CD14-positive monocyte (primary cell): ENCODE measurements at places on chromosomes 3 and 15.

GRCh38 chr15:82312586-82313349, 36.5 kb downstream of the GOLGA6L10 start:
- no peak for DNase-seq

DNA sequence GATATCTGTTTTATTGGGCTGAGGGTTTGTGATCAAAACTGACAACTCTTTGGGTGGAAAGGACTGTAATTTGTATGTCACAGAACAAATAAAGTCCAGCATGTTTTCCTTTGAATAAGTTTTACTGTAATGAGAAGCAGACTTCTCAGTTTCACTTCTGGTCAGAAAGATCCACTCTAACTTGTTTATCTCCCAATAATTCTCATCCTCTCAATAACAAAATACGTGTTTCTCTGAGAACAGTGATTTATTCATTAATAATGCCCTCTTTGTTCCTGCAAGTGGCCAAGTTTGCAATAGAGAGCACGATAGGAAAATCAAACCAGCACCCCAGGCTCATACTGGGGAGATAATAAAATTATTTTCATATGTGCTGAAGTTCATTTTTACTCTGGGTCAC, 190.6 kb downstream of the CNTN3 start:
- no peak for DNase-seq

DNA sequence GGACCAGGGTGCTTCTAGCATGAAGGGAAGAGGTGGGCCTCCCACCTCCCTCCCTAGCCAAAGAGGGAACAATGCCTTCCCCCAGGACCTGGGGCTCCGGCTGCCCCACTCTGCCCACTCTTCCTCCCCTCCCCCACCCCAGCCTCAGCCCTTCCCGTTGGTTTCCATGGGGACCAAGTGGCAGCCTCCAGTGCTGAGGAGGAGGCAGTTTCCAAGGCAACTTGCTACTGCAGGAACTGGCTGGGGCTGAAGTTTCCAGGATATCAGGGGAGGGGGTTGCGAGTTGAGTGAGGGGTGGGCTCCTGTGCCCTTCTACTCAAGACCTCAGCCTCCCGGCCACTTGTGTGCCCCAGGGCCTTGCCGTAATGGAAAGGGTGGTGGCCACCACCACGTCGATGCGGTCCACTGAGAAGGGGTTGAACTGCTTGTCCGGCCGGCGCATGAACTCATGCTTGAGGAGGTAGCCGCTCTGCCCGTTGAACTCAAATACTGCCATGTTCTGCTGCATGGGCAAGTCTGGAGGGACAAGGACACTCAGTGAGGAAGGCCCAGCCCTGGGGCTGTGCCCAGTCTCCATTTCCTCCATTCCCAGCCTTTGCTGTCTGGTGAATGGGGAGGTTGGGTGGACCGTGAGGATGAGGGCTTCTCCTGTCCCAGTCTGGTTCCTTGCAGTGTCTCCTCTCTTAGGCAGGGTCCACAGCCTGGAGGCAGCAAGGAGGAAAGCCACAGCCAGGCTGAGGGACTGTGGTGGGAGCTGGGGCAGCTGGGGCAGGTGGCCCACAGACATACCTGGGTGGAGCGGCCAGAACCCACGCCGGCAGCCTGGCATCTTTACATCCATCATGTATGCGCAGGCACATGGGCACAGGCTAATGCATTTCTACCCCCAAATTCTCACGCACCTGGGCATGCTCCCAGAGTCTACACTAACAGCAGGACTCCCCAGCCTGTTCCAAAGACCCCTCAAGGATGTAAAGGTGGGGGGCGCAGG, 11.3 kb upstream of the ANKRD63 start:
- DNase-seq, result no peak

DNA sequence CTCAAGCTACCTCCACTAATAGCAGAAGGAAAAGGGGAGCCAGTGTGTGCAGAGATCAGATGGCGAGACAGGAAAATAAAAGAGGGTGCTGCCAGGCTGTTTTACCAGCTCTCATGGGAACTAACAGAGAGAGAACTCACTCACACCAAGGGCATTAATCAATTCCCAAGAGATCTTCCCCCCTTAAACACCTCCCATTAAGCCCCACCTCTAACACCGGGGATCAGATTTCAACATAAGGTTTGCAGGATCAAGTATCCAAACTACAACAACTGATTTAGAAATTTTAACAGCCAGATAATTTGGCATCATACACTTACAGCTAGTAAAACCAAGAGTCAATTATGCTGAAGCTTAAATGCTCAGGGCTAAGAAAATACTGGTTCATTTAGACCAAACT, 18.9 kb downstream of the CD200 start:
- no peak for DNase-seq

- DNase-seq, result no peak
These were observed 6.7 kb downstream of the RNU6-1 start for GRCh38 chr15:67832897-67833709.

- no peak for DNase-seq
These were observed 60.7 kb downstream of the BDH1 start for GRCh38 chr3:197495059-197495455.

DNA sequence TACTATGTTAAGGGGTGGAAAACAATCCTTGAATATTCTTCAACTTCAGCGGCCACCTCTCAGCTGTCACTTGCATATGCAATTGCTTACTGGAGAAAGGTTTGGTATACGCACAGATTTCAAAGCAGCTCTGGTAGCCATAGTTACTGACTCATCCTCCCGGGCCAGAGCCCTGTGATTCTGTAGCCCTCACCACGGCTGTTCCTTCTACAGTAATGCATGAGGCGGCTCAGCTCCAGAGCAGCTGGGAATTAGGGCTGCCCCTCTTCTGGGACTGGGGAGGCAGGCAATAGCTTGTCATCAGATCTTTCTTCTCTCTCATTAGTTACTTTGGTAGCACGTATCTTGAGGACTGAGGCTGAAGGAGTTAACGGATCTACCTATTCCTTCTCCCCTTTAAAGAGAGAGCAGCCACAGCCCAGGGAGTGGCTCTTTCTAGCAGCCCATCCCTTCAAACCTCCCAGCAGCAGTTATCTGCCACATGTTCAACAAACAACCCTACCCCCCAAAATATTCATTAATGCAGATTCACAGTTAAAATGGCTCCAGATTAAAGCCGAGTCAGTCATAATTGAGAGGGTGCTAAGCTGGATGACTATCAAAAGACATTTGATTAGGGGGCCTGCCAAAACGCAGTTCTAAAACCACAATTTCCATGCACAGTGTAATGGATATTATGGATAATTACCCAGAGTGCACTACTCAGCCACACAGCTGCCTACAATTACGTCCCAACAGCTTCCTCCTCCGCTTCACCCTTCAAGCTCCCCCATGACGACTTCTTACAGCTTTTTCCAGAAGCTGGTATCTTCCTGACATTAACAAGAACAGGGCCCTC, 54.7 kb downstream of the ETV5 start:
- no peak for DNase-seq

DNA sequence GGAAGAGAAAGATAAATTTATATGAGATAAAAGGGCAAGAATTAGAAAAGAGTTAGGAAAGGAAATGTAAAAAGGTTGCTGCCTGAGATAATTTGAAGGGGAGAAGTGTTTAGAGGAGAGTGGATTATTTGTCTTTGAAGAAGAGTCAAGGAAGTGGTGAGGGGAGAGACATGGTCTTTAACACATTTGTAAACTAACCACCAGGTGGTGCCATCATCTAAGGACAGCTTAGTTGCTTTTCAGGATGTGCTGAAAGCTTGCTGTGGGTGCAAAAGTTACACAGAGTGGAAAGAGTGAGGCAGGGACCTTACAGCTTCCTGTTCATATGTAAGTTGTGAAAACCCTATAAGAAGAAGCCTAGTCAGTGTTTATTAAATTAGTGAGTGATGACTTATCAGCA, 114.1 kb upstream of the DNAJC19 start:
- no peak for DNase-seq

DNA sequence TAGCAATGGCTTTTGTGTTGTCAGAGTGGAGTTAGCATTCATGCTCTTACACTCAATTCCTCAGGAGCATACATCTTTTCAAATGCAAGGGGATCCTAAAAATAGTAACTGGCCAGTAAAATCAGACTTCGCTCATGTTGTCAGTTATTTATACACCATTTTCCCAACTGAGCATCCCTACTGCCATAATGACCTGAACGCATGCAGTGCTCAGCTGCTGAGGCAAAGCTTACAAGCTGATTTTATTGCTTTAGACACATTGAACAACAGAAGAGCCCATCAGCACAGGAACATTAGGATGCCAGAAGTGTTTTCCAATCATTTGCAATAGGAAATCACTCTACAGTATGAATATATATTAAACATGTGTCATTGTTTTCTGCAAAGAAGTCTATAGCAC, 689.7 kb upstream of the BCHE start:
- DNase-seq, result no peak

DNA sequence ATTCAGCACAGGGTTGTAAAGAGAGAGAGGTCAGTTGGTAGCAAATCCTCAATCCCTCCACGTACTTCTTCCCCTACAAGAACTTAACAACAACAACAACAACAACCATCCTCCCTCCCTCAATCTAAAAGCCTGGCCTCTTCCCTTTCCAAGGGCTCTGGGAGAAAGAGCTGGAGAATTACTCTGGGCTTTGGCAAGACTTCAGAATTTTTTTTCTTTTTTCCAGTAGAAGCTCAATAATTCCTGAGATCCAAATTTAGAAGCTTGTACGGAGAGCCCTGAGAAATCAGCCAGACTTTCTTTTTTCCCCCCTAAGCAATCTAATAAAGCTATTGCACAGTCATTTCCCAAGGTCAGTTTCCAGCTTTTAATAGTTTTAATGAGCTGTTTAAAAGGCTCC, 95.8 kb upstream of the CACNA2D3 start:
- DNase-seq, result no peak

GRCh38 chr3:159280386-159281191, 478.7 kb downstream of the MFSD1 start:
- DNase-seq, result no peak

GRCh38 chr3:123602325-123602724, 17.5 kb upstream of the HACD2 start:
- no peak for DNase-seq

DNA sequence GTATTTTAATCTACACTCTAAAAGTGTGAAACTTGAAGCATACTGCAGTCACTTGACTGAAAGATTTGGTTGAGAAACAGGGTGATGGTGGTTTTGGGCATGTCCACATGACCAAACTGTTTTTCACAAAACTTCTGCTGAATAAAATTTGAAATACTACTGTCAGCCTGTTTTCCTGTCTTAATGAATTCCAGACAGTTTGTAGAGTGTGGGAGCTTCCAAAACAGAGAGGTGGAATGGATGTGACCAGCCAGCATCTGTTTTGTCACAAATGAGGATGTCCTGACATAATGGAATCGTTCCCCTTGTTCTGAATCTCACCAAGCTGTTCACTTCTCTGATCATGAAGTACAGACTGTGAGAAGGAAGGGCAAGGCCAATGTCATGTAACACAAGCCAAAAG, 11.8 kb downstream of the MITF start:
- peak; percentile 31 for DNase-seq

DNA sequence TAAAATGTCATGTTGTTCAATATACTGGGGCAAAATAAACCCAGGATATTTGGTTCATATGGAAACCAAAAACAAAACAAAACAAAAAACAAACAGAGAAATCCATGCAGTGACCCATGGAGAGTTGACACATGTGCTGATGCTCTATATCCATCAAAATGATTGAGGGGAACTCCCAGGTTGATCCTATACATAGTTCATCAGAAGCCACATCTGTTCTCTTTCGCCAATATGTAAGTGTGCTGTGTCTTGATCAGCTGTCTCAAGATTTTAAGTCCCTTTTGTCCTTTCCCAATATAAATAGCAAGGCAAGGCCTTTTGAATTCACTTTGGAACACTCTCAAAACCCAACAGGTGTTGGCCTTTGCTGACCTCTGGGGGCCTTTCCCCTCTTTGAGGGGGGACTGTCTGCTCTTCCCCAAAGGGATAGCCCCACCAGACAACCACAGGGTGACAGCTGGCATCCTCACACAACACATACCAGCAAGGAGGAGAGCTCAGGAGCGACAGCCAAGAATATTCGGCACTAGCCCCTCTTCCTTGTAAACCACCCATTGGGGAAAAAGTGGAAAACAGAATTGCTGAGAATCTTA, 209.4 kb upstream of the CD96 start:
- DNase-seq, result no peak
